ENCODE measurements at places on chromosomes 3 and 15.

GRCh38 chr15:89910891-89911626 is 1.7 kb downstream of the ARPIN start:
- DNase-seq: no peak

GRCh38 chr15:46672041-46672440 is 1037.2 kb downstream of the SQOR start:
- DNase-seq: no peak

GRCh38 chr15:75570126-75570845 is 8.8 kb downstream of the PTPN9 start:
- DNase-seq: no peak

DNA sequence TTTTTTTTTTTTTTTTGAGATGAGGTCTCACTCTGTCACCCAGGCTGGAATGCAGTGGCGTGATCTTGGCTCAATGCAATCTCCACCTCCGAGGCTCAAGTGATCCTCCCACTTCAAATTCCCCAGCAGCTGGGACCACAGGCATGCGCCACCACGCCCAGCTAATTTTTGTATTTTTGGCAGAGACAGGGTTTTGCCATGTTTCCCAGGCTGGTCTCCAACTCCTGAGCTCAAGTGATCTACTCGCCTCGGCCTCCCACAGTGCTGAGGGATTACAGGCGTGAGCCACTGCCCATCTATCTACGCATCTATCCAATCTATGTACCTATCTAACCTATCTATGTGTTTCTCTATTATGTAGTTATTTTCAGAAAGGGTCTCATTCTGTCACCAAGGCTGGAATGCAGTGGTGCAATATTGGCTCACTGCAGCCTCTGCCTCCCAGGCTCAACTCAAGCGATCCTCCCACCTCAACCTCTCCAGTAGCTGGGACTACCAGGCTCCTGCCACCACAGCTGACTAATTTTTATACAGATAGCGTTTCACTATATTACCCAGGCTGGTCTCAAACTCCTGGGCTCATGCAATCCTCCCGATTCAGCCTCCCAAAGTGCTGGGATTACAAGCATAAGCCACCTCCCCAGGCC is 20.2 kb upstream of the GPX1 start:
- no peak for DNase-seq

DNA sequence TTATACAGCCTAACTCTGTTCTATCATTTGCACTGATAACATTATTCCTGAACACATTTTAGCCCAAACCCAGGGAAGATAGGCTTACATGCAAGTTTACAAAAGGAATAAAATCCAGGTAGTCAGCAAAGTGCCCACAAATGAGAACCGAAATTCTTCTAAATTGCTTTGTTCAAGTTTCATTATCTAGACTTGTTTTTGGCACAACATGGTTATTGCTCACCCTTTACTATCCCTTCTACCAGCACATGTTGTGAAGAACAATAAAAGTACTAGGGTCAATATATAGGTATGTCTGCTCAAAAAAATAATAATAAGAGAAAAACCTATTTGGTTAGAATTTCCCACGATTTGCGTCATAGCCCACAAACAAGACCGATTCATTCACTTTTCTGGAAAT is 430.5 kb downstream of the FGF12 start:
- DNase-seq: no peak

DNA sequence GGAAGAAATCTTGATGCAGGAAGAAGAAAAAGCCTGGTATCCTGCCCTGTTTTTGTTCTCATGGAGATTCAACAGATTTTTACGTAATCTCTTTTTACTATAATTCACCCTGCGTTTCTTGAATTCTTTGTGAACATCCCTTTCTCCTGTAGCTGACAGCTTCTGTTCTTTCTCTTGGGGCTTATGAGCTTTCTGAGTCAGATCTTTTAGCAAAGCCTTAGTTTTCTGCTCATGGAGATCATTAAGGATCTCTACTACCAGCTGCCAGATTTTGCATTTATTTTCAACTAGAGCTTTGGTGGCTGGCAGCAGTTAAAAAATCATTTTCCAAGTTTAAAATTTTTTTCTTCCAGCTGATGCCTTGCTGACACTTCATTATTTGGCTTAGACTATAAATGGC is 51.6 kb downstream of the MOBP start:
- no peak for DNase-seq

DNA sequence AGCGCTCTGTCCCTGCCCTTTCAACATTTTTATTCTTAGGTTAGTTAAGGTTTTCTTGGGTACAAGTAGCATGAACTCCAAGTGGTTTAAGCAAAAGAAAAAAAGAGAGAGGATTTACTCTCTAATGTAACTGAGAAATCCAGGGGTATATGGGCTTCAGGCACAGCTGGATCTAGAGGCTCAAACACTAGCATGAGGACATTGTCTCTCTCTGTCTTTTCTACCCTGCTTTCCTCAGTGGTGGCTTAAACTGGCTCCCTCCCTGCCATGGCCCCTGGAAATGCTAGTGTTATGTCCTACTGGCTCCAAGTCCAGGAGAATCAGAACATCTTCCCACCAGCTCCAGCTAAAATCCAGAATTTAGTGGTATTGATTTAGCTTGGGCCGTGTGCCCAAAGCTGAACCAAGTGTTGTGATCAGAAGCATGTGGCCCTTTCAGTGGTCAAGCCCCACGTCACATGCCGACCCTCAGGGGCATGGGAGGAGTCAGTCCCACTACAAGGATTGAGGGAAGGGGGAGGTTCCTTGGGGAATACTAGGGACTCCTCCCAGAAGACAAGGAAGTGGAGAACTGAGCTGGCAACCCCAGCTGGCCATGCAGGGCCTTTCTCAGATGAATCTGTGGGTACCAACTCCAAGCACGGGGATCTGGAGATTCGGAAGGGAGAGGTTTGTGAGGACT is 58.0 kb downstream of the LINGO1 start:
- DNase-seq: no peak

DNA sequence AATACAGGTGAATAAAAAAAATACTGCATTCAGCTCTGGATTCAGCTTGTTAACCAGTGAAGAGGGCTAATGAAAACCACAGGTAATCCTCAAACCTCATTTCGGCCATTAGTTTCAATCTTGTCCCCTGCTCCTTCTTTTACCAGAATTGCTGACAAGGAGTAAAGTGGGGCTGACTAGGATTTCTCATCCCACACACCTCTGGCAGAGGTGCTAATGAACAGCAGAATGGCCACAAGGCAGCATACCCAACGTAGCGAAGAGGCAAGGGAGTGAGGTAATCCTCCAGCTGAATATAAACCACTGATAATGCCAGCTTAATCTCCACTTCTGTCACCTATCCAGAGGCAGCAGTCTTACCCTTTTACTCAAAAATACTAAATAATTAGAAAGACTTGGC is 248.8 kb upstream of the CDIN1 start:
- DNase-seq: no peak

- no peak for DNase-seq
These were observed 1033.7 kb downstream of the ROBO1 start for GRCh38 chr3:78734048-78734637.

GRCh38 chr3:60047426-60048200 is 997.8 kb upstream of the CFAP20DC start:
- no peak for DNase-seq

GRCh38 chr15:60372756-60373155 is 25.0 kb downstream of the ANXA2 start:
- DNase-seq: no peak

GRCh38 chr3:55370272-55370671 is 116.8 kb downstream of the WNT5A start:
- no peak for DNase-seq

All from activated naive CD4-positive, alpha-beta T cell treated with anti-CD3 and anti-CD28 coated beads, Interleukin-2, amount 50 U/mL, for 16 hours (primary cell).